ENCODE measurements at places on chromosomes 2 and 18.

- DNase-seq: no peak
Measured at GRCh38 chr2:12062053-12062395, 315.6 kb downstream of the LPIN1 start.

DNA sequence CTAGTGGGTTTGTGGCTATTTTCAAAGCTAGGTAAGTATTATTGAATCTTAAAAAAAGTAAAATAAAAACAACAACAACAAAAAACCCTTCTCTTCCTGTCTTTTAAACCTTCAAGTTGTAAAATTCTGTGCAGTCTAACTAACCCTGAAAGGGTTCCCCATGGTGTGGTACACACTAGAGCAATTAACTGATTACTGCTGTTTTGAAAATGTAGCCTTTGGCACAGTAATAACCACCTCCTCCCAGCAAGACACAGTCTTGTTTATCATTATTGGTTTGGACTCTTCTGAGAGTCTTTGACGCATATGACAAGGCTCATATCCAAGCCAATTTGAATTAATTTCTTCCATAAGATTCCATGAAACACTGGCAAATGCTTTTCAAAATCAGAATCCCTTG is 2184.6 kb upstream of the PIK3C3 start:
- DNase-seq: no peak

- no peak for DNase-seq
Measured at GRCh38 chr18:22019193-22019592, 150.2 kb upstream of the GATA6 start.

- no peak for DNase-seq
Measured at GRCh38 chr18:54806526-54806925, 21.8 kb upstream of the RAB27B start.

DNA sequence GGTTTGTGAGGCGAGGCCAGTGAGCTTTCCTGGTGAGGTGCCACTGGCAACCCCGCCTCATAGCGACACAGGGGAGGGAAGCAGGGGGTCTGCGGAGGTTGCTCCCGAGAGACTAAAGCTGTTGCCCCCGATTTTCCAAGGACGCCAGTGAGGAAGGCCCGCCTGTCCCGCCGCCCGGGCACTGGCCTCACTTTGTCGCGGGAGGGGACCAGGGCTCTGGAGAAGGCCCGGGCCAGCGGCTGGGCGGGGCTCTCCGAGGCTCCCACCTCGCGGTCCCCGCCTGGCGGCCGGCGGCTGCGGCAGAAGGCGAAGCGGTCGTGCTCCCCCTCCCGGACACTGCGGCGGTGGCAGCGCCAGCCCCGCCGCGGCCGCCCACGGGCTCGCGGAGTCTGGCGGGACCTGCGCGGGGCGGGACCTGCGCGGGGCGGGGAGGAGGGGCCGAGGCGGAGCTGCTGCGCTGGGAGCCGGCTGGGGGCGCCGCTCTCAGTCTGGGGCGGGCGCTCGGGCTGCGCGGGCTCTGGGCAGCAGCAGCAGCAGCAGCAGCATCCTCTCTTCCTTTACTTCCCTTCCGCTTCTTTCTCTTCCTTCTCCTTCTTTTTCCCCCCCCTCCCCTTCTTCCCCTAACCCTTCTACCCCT is at the start of gene MAP2:
Gene MAP2, plus strand, starts transcription at position 486 of the 637 bp plus-strand sequence. CDS start 229,124 bp downstream, outside the sequence.
- DNase-seq: peak; percentile 69

DNA sequence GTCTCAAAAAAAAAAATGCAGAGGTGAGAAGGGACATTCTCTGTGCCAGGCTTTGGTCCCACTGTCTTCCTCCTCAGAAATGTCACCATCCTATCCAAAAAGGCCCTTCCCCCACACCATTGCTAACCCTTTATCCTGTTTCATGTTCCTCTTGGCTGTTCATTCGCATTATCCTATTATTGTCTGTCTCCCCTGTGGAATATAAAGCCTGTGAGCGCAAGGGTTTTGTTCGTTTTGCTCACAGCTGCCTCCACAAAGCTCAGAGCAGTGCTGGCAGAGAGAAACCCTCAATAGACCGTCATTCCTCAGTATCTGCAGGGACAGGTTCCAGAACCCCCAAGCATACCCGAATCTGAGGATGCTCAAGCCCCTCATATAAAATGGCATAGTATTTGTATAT is 91.8 kb downstream of the LOXHD1 start:
- DNase-seq: no peak

GRCh38 chr2:715038-715437 is 37.8 kb upstream of the TMEM18 start:
- no peak for DNase-seq

DNA sequence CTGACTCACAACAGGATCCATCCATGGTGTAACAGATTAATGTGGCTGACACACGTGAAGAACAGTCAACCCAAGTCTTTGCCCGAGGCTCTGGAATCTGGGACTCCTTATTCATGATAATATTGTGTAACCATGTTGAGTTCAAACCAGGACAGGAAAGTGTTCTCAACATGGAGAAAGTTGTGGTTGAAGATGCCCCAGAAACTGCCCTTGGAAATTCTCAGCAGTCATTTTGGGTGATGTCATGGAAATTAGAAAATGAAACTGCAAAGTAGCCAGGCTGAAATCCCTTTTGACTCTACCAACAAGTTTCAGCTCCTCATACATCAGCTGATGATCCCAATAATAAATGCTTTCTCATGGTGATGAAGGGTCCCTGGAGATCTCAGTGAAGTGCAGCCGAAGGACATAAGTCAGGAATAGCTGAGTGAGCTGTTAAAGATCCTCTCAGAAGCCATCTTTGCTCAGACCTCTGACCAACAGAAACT is 307.7 kb downstream of the TNS1 start:
- DNase-seq: no peak

GRCh38 chr2:47891369-47892337 is 14.6 kb downstream of the FBXO11 start:
- no peak for DNase-seq

DNA sequence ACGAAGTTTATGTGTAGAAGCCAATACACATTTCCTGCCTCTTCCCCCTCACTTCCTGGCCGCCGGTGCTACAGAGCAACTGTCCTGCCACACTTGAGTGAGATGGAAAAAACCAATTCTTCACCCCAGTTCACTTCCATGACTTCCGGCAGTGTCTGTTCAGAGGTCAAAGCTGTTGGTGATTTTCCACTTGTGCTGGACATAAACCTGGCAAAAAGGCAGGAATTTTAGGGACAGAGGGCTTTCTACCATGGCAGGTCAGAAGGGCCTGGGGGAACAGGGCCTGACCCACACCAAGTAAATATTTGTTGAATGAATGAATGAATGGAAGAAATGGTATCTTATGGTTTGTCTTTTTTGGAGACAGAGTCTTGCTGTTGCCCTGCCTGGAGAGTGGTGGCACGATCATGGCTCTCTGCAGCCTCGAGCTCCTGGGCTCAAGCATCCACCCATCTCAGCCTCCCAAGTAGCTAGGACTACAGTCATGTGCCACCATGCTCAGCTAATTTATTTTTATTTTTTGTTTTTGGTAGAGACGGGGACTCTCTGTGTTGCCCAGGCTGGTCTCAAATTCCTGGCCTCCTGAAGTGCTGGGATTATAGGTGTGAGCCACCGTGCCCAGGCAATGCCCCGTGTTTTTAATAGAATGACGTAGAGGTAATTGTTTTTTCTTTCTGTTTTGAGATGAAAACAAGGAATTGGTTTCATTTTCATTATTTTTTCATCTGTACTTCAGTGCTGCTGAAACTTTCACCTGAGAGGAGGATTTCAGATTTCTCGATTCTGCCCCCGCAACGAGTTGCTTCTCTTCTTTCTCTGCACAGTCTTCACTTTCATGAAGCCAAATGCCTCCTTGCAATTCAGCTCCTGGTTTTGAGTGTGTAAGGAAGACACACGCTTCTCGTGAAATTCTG is 48.0 kb upstream of the LPIN2 start:
- DNase-seq: peak; percentile 49

- DNase-seq: no peak
Measured at GRCh38 chr2:215409331-215410127, 26.3 kb downstream of the FN1 start.

GRCh38 chr18:7170292-7170691 is 52.7 kb upstream of the LAMA1 start:
- no peak for DNase-seq

- no peak for DNase-seq
Measured at GRCh38 chr2:85547859-85548607, 9.1 kb downstream of the MAT2A start.

GRCh38 chr18:21295101-21295500 is 53.1 kb downstream of the GREB1L start:
- no peak for DNase-seq

DNA sequence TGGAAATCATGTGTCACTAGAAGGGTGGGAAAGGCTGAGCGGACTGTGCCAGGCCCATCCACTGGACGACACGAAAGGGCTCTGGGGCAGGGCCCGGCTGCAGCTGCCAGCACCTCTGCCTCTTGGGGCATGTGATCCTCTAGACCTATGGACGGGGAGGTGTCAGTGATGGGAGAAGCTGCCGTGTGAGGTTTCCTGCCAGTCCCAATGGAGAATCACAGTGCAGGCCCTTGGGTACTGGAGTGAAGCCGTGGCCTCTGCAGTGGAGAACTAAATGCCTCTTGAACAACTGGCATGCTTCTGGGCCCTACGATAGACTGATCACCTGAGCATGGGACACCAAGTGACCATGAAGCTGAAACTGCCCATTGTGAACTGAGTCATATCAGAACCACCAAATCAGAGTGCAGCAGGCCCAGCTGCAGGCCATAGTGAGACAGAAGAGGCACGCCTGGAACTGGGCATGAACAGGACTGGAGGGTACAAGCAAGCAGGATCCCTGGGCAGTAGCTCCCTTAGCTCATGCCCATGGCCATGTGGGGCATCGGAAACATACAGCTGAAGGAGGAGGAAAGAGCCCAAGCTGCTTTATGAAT is 18.8 kb upstream of the RHOB start:
- DNase-seq: no peak

DNA sequence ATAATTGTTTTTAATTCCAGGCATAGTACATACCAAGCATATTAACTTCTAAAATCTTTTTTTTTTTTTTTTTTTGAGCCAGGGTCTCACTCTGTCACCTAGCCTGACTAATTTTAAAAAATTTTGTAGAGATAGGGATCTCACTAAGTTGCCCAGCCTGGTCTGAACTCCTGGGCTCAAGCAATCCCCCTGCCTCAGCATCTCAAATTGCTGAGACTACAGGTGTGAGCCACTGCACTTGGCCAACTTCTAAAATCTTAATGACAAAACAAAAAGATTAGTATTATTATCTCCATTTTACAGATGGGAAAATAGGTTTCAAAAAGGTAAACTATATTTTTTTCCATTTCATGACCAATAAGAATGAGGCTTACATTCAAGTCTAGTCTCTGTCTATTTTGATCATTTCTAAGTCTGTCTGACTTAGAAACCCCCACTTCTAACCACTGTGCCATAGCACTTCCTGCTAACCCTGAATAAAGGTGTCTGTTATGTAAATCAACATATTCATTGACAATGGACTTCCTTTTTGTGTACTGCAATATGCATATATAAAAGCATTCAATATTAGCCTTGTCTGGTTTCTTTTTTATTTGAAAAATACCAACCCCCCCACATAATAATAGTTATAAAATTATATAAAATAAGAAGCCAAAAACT is 28.7 kb upstream of the ZEB2 start:
- no peak for DNase-seq

GRCh38 chr2:168436840-168437239 is 19.2 kb upstream of the CERS6 start:
- DNase-seq: no peak

DNA sequence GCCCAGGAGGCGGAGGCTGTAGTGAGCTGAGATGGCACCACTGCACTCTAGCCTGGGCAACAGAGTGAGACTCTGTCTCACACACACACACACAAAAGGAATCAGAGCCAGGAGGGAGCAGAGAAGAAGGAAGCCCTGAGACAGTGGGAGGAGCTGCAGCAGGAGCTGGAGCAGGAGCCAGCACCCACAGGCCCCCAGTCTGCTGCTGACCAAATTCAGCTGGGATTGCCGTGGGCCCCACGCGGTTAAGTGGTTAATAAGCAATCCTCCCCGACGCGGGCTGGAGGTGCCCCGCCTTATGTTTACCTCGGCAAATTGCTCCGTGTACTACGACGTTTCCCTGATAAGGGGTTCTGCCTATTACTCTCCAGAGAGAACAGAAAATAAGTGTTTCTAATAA is 265.3 kb downstream of the TWIST2 start:
- no peak for DNase-seq

GRCh38 chr2:71798266-71799012 is 345.1 kb downstream of the DYSF start:
- no peak for DNase-seq

DNA sequence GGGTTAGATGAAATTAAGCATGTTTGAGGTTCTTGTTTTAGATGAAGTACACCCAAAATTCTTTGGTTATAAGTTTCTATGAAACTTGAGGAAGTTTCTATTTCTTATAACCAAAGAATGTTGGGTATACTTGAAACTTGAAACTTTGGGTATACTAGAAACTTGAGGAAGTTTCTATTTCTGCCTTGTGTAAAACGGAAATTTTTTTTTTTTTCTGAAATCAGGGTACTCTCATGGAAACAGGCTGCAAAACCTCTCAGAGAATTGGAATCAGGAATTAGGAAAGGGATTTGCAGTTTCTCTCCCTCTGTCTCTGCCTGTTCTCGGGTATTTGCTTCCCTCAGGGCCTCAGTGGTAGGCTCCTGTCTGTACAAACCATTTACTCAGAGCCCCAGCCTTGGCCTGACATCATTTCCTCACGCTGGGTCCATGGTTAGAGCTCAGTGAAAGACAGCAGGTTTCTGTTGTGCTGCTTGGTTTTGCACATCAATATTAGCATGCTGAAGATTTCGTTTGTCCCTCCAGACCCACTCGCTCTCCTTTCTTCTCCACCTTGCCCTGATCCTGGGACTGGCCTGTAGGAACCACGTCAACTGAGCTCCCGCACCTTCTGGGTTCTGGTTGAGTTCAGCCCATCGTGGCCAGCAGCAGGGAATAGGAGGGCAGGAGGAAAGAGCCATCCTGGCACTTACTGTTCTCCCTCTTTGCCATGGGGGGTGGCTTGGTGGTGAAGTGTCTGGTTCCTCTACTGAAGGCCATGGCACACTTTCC is 106.4 kb downstream of the POLR1A start:
- DNase-seq: no peak

DNA sequence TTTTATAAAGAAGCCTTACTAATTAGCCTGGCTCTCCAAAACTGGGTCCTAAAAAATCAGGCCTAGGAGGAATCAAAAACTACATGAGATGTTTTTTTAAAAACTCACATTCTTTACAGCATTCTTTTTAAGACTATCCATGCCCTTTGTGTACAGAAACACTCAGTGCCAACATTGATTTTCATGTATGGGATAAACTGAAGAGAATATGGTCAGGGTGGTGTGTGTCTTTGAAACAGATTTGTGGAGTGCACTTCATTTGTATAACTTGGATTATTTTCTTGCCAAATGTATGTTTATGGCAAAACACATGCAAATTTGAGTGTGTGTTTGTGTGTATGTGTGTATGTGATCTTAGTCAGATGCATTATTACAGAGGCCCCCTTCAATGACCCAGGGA is 283.6 kb upstream of the ATP5MC3 start:
- no peak for DNase-seq

DNA sequence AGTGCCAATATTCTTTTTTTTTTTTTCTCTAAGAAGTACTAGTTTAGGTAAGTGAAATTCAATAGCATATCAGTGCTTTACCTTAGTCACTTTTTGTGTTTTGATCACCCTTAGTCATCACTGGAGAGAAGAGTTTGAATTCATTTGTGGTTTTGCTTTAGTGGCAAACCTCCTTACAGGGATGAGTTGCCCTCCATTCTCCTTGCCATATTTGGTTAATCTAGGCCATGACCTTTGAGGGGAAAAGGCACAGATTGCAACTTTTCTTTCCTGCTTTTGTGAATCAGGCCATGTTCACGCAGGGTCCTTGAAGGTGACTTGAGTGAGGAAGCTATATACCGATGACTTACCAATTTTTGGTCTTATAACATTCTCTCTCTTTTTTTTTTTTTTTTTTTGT is 34.4 kb downstream of the PLEKHA3 start:
- peak; percentile 6 for DNase-seq

GRCh38 chr2:226909126-226909525 is 73.3 kb downstream of the RHBDD1 start:
- DNase-seq: no peak
